ENCODE measurements at places on chromosomes 3 and 15.

DNA sequence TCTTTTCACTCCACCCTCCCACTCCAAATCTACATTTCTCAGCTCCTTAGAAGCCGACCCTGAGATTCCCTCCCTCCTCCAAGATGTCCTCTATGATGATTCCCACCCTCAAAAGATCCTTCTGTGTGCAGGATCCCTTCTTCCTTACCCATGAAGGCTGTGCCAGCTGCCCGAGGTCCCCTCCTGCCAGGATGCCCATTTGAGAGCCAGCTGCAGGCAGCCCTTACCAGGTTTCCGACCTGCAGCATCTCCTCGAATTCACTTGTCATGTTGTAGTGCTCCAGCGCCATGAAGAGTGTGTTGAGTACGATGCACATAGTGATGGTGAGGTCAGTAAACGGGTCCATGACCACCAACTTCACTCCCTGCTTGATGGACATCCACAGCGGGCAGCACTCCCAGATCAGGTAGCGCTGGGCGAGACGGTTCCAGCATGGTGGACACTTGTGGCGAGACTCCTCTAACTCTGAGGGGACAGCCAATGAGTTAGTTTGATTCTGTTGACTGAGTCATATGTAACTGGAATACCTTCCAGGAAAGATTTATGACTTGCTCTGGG is 51.9 kb downstream of the SCN5A start:
- no peak for DNase-seq

DNA sequence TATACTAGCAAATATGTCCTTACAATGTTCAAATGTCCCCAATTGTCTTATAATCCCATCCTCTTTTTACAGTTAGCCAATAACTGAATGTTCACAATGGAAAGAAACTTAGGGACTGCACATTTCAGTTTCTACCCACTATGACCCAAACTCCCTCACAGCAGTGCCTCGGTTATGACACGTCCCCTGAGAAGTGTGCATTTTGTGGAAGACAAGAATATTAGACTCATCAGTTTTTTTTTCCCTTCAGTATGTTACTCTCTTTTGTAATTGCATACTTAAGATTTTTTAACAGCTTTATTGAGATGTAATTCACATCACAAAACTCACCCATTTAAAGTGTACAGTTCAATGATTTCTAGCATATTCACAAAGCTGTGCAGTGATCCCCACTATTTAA is 64.8 kb downstream of the IGF2BP2 start:
- DNase-seq, result no peak

DNA sequence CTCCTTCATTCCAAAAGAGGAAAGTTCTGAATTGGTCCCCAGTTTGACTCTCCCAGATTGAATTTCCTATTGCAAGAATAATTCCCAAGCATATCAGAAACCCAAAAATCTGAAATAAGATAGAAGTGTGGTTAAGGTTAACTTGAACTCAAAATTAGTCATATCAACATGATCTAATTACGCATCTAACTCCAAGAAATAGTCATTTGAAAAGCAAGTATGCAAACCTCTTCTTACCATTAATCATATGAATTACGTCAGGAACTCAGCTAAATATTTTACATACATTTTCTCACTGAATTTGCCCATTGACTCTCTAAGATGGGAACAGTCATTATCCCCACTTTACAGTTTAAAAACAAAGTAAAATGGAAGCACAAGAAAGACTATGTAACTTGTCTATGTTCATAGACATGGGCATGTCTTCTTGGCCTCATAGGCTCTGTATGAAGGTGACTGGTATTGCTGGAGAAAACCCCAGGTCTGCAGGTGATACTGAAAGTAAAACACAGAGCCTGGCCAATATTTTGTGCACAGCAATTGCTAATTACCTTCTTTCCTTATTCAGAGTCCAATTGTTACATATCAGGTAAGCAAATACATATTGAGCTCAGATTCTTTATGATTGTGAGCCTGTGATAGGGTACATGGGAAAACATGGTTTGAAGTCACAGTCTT is 139.2 kb downstream of the ATP8B4 start:
- DNase-seq, result no peak

GRCh38 chr15:33964665-33965040 is 3.6 kb upstream of the CHRM5 start:
- no peak for DNase-seq

DNA sequence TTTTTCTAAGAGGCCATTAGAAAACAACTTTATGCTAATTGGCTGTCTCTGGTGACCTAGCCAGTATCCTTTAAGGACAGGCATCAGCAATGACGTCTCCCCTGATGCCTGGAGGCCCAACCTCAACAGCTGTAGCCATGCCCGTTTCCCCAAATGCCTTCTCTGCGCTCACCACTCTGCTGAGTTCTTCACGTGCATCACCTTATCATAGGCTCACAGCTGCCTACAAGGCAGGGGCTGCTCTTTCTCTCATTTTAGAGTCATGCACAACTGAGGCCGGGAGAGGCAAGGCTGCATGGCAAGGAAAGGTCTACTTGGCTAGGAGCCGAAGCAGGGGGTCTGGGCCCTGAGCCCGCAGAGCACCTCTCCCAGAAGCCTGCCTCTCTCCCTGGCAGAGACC is 43.9 kb upstream of the SEC13 start:
- no peak for DNase-seq

Data from kidney tubule cell (primary cell).